ENCODE measurements at places on chromosomes 11 and 22.

- DNase-seq, result no peak
Observed at GRCh38 chr11:47560426-47560825, 5.0 kb upstream of the PTPMT1 start.

GRCh38 chr11:130489716-130490115 lies 41.3 kb downstream of the ADAMTS15 start:
- no peak for DNase-seq

DNA sequence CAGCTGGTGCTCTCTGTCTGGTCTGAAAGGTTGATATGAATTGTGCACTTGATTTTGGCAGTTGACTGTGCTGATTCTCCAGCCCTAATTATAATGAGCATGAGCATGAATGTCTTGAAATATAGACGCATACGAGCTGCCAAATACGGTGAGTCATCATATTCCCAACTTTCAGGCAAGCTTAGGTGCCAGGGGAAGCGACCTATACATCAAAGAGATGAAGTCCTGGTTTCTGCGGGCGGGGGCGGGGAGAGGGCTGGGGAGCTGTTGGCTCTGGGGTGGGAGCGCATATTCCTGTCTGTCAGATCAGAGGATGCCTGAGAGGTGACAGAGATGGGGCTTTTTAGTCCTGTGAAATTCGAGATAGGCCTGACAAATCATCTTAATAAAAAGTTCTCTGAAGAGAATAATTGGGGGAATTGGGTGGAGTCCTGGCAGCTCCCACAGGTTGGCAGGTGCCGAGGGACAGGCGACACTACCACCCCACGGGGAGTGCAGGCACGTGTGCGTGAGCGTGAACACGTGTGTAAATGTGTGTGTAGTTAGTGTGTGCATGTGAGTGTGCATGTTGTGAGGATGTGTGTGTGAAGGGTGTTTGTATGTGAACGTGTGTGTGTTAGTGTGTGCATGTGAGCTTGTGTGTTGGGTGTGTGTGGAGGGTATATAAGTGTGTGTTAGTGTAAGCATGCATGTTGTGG lies 865.3 kb downstream of the TBC1D22A start:
- DNase-seq, result no peak

DNA sequence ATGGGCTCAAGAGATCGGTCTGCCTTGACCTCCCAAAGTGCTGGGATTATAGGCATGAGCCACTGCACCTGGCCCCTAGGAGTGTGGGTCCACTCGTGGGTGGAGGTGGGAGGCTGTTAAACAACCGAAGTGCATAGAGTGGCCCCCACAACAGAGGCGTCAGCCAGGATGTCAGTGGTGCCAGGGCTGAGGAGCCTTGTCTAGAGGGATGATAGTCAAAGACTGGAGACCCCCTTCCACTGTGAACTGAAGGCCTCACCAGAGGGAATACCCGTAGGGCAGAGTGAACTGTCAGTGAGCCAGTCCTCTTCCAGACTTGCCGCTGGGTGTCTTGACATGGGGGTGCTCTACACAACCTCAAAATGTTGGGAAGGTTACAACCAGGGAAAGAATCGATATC lies 38.2 kb downstream of the AP2A2 start:
- no peak for DNase-seq

DNA sequence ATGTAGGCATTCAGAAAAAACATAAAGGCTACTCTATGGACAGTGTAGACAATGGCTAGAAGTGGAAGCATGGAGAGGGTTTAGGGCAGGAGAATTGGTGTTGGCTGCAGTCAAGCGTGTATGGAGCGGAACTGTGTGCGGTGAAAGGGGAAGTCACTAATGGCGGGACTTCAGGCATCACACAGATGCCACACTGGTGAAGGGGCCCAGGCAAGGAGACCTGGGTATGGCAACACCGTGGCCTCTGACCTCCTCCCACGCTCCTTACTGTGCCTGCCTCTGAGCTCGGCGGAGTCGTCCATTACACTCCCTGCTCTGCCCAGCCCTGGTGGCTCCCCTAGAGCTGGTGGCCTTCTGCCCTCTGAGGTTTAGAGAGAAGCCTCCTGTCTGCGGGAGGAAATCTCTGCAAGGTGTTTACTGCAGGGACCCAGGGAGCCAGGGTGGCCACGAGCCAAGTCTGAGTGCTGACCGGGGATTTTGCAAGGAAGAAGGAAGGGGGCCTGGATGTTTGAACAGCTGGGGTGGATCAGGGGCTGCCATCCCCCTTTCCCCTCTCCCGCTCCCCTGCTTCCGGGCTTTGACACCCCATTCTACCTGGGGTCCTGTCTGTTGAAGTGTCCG lies 75.1 kb upstream of the TSPAN18 start:
- DNase-seq, result no peak

- DNase-seq, result no peak
Observed at GRCh38 chr22:50218153-50218995, 17.6 kb downstream of the SELENOO start.

GRCh38 chr11:22920939-22921565 lies 60.8 kb upstream of the CCDC179 start:
- DNase-seq, result no peak

- DNase-seq, result no peak
Observed at GRCh38 chr11:26333906-26334305, 2.0 kb downstream of the ANO3 start.

DNA sequence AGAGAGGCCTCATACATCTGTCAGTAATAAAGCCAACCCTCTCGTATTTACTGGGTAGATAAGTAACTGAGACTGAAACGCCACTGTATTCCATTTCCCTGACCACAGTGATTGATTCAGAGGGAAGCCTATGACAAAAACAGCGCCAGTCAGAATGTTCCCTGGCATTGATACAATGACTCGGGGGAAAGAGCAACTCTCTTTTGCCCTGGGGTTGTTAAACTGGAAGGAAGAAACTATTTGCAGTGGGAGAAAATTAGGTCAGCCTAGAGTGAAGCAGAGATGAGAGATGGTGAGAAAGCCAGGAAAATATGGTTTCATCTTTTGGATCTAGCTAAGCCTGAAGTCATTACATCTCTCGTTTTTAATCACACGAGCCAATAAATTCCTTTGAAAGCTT lies 48.6 kb upstream of the RBFOX2 start:
- no peak for DNase-seq

DNA sequence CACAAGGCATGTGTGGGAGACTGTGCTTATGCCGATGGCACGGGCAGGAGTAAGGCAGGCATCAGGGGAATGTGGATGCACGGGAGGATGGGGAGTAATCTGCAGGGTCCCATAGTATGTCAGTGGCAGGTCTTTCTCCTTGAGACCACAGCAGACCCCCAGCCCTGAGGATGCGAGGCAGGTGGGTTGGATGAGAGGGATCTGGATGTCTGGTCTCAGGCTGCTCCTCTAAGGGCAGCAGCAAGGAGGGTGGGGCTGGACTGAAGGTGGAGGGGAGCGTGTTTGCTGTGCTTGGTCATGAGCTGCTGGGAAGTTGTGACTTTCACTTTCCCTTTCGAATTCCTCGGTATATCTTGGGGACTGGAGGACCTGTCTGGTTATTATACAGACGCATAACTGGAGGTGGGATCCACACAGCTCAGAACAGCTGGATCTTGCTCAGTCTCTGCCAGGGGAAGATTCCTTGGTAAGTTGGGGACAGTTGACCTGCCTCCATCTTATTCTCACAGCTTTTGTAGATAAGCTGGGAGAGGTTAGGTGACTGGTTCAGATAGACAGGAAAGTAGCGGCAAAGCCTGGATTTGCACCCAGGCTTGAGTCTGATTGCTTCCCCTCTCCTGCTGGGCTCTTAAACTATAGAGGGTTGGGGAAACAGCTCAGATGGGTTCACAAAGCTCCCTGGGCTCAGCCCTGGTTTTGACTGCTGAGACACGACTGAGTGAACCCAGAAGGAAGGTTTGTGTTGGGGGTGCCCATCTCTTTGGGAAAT lies at the start of gene APOL1:
TSS of gene APOL1 (plus strand) at position 380 of the 769 bp plus-strand sequence. CDS start 1,823 bp downstream, outside the sequence.
- peak; percentile 38 for DNase-seq

- no peak for DNase-seq
Observed at GRCh38 chr11:13861411-13861810, 101.1 kb upstream of the SPON1 start.

- DNase-seq, result no peak
Observed at GRCh38 chr11:96474263-96474662, 84.5 kb downstream of the JRKL start.

DNA sequence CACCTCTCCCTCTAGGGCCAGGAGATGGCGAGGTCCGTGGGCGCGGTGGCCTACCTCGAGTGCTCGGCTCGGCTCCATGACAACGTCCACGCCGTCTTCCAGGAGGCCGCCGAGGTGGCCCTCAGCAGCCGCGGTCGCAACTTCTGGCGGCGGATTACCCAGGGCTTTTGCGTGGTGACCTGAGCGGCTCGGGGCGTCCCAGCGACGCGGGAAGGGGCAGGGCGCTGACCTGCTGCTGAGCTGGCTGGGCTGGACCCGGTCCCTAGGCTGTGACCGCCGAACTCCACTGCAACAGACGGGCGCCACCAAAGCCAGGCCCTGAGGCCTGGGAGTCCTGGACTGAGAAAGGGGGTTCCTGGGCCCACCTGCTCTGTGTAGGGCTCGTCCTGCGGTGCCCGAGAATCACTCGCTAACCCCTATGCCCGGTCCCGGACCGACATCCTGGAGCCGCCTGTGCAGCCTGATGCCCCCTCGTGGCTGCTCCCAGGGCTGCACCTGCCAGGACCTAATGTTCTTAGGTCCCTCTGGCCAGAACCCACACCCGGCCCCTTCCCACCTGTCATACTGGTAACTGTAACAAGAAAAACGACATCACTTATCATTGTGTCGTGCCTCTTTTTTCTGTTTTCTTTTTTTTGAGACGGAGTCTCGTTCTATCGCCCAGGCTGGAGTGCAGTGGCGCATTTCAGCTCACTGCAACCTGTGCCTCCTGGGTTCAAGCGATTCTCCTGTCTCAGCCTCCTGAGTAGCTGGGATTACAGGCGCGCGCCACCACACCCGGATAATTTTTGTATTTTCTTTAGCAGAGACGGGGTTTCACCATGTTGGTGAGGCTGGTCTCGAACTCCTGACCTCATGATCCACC lies 15.0 kb downstream of the RHOD start:
- peak; percentile 65 for DNase-seq

- no peak for DNase-seq
Observed at GRCh38 chr22:41563051-41563711, 2.4 kb downstream of the CSDC2 start.

GRCh38 chr11:56716379-56716854 lies 17.5 kb downstream of the OR9G1 start:
- no peak for DNase-seq

DNA sequence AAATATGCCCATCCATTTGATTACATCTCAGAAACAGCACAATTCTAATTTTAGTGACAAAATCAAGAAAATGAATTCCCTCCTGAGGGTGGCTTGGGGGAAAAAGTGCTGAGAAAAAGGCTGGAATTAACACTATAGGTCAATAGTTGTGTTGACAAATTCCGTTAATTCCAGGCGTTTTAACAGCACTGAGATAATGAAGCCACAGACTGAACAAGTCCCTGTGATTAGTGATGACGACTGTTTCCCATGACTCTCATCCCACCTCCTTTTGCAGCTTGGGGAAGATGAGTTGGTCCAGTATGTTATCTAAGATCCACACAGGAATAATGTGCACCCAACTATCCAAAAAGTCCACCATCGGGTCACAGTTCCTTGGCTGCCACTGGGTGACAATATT lies 12.8 kb downstream of the SRRD start:
- DNase-seq, result no peak

DNA sequence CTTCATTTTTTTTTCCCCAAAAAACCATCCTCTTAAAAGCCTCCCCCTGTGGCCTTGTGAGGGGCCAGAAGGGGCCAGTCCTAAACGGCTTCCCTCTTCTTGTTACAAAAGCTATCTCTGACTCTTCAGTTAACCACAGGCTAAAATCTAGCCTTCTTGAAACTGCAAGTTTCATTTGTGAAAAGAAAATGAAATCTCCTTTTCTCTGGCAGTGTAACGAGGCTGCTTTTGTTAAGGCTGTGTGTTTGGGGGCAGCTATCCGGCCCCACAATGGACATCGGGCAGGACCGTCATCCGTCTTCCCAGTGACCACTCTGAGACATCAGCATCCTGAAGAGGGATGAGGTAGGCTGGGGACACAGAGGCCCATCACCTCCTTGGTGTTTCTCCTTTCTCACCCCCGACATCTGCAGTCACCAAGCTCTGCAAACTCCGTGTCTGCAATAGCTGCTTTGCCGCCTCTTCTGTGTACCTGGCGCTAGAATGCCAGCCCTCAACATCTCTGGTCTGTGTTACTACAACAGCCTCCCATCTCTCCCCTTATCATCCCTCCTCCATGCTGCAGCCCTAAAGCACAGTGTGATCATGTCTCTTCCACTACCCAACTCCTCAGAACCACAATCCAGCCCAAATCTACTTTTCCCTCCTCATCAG lies 94.0 kb downstream of the RCN1 start:
- no peak for DNase-seq

DNA sequence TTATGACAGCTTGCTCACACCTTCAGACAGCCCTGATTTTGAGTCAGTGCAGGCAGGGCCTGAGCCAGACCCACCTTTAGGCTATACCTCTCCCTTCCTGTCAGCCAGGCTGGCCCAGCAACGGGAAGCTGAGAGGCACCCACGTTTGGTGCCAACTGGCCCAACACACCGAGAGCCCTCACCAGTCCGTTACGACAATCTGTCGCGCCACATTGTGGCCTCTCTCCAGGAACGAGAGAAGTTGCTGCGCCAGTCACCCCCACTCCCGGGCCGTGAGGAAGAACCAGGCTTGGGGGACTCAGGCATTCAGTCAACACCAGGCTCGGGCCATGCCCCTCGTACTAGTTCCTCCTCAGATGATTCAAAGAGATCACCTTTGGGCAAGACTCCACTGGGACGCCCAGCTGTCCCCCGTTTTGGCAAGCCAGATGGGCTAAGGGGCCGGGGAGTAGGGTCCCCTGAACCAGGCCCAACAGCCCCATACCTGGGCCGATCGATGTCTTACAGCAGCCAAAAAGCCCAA lies 13.1 kb downstream of the MED19 start:
- no peak for DNase-seq

GRCh38 chr11:126039485-126040271 lies 23.0 kb downstream of the CDON start:
- DNase-seq, result no peak

- no peak for DNase-seq
Observed at GRCh38 chr11:65651589-65652510, 10.9 kb downstream of the RELA start.

- DNase-seq, result no peak
Observed at GRCh38 chr11:134370526-134371435, 39.0 kb downstream of the GLB1L2 start.

- no peak for DNase-seq
Observed at GRCh38 chr11:116049383-116049782, 545.2 kb upstream of the CADM1 start.

- no peak for DNase-seq
Observed at GRCh38 chr11:114287154-114287553, 9.0 kb upstream of the NNMT start.

- no peak for DNase-seq
Observed at GRCh38 chr22:33909911-33910310, 10.4 kb downstream of the LARGE1 start.

- DNase-seq, result no peak
Observed at GRCh38 chr22:40031766-40032470, 37.2 kb downstream of the FAM83F start.

- no peak for DNase-seq
Observed at GRCh38 chr22:50613291-50613981, 12.8 kb downstream of the MAPK8IP2 start.

Measured in activated T-cell treated with anti-CD3 and anti-CD28 coated beads, Interleukin-2, amount 50 U/mL, for 4 hours (primary cell).